ENCODE measurements at places on chromosomes 2 and 18. TPM values are rescaled to one million over a fixed set of nuclear protein-coding genes. Genes with fewer than 3 reads are reported as not detected.

- DNase-seq = no peak
Measured at GRCh38 chr18:79881695-79882094, 69.8 kb downstream of the SLC66A2 start.

GRCh38 chr2:96949701-96950350 is 36.6 kb downstream of the FAM178B start:
- no peak for DNase-seq

DNA sequence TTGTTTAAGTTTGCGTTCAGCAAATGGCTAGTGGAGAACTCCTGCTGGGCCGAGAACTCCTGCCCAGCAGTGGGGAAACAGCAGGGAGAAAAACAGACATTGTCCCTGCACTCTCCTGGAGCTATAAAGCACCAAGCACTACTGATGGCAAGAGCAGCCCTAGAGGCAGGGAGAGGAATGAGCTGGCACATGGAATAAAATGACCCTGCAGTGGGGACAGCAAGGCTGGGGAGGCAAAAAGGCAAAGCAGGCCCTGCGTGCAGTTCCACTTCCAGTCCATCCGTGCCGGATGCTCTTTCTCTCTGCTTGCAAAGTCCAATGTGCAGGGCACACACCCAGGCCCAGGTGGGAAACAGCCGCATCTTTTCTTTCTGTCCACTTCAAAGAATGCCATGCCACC is 415.5 kb downstream of the LRATD1 start:
- DNase-seq = no peak

GRCh38 chr2:37263839-37264238 is 32.4 kb downstream of the NDUFAF7 start:
- no peak for DNase-seq

DNA sequence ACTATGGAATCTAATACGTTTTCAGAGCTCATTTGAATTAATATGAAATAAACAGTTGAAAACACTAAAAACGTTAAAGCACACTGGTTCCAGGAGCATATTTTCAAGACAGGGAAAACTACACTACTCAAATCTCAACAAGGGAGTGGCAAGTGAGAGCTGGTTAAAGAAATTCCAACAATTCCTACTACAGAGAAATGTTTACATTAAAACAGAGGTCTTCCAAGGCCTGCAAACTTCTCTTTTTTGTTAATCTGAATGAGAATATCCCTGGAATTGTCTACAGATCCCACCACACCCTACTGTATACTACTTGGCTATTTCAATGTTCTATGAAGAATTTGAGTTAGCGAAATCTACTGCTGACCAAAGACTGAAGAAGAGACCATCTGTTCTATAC is 231.5 kb downstream of the ZEB2 start:
- DNase-seq = no peak

DNA sequence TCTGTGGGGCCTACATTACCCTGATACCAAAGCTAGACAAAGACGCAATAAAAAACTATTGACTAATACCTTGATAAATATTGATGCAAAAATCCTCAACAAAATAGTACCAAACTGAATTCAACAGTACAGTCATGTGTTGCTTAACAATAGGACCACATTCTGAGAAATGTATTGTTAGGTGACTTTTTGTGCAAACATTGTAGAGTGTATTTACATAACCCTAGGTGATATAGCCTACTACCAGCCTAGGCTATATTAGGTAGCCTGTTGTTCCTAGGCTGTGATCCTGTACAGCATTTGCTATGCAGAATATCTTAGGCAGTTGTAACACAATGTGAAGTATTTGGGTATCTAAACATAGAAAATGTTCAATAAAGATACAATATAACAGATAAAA is 36.7 kb downstream of the CCDC138 start:
- no peak for DNase-seq

DNA sequence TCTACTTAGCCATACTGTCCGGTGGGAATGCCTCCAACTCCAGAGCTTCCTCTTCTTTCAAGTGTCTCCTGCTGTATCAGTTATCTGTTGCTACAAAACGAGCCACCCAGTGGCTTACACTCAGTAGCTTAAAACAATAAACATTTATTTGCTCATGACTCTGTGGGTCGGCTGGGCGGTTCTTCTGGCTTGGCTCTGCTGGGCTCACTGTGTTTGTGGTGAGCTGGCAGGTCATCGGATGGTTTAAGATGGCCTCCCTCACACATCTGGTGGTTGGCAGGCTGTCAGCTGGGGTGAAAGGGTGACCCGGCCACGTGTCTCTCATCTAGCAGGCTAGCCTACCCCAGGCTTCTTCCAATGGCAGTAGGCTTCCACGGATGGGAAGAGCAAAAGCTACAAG is 122.4 kb upstream of the SLC1A4 start:
- DNase-seq = peak; percentile 62

DNA sequence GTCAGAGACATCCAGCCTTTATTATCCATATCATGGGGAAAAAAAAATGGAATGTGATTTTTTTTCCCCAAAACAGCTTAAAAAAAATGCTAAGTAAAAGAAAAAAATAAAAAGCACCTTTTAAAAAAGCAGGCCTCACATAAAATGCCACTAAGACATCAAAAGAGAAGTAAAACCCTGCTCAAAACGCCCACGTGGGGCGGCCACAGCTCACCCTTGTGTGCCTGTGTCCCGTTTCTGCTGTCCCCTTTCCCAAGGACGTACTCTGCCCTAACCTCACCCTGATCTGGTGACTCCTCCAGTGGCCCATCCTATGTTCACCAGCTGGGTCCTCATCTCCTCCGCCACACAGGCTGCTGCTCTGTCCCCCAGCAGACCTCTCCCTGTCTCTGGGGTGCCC is 125.4 kb downstream of the NEDD4L start:
- no peak for DNase-seq

- no peak for DNase-seq
Measured at GRCh38 chr2:60303680-60304079, 249.8 kb downstream of the BCL11A start.

- DNase-seq = no peak
Measured at GRCh38 chr2:19124135-19124534, 234.3 kb downstream of the OSR1 start.

GRCh38 chr18:58721566-58722239 is 50.4 kb downstream of the MALT1 start:
- no peak for DNase-seq

GRCh38 chr18:31574359-31574758 is 17.3 kb upstream of the TTR start:
- DNase-seq = no peak

GRCh38 chr2:81876624-81877023 is 1572.1 kb upstream of the LRRTM1 start:
- no peak for DNase-seq

DNA sequence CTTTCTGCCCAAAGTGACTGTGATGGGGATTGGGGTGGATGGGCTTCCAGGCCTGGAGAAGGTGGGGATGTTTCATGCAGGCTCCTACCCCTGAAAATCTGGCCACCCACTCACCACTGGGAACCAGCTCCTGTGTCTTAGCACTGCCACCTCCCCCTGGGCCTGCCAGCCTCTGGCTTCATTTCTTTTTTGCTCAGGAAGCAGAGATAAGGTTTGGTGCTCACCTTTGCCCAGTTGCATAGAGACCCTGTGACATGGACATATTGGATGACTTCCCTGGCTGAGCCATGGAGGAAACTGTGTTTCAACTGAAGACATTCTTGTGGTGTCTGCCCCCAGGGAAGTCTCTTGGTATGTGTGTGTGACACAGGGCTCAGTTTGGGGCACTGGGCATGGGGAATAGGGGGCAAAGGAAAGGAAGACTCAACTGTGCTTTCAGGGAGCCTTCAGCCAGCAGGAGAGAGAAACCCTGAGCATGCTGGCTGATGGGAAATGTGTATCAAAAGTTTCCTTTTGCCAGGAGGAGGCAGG is 16.7 kb downstream of the CTIF start:
- DNase-seq = no peak

- no peak for DNase-seq
Measured at GRCh38 chr18:31646332-31647126, 37.9 kb downstream of the B4GALT6 start.

DNA sequence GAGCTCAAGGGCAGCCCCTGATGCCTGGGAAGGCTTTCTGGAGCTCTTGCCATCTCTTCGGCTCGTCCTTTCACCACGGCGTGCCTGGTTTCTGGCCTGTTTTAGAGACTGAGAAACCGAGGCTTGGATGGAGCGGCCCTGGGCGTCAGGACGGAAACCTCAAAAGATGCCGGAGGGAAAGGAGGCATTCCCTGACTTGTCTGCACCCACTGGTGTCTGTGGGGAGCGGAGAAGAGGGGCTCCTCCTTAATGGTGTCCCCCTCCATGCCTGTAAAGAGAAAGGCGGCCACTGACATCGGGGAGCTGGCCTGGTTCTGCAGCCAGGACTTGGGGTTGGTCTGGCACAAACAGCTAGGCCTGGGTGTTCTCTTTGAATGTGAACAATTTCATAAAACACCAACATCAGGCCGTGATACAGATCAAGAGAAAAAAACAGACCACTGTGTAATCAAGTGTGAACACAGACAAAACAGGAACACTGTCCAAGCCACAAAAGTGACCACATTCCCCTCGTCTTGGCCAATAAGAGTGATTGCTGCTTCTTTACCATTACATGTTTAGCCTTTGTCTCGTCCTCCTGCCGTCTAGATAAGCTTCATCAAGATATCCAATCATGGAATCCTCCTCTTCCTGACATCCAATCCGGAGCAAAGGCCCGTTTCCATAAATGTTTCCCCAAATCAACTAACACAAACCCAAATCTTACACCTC is 633 bp upstream of the ILKAP start:
- DNase-seq = no peak

DNA sequence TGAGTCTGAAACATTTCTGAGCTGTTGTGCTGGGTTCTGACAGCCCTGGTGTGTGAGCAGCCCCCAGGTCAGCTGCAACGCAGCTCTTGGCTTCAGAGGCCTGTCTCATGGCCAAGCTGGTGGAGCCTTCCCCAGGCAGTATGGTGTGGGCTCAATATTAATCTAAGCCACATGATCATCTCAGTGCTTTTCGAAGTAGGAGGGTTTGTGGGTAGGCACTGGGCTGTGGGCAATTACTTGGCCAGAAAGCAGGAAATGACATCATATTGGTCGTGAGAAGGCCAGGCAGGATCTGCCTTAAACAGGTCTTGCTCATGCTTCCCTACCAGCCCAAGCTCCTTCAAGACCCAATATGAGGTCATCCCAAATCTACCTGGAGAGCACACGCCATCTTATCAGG is 26.9 kb downstream of the LOXHD1 start:
- DNase-seq = no peak

GRCh38 chr2:49289711-49290110 is 135.4 kb upstream of the FSHR start:
- no peak for DNase-seq

DNA sequence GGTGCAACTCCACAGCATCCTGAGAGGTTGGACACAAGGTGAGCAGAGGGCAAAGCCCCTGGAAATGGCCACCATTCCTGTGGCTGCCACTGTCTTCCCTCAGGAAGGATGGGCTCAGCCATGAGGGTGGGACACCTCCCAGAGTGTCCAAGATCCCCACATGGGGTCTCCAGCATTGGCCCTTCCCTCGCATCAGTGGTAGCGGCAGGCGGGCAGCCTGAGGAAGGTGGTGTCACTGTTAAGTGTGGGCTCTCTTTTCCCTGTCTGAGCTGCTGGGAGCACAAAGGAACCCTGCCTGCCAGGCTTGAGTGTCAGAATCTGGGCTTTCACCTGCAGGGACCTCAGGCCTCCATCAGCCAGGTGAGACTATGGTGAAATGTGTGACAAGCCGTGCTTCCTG is 47.6 kb downstream of the SP110 start:
- DNase-seq = no peak

The PLCD4 gene
- 0.26 TPM for total RNA-seq

The PRSS56 gene
- not detected for total RNA-seq

The FNDC4 gene
- 0.59 TPM for total RNA-seq

The MSTN gene
- 0.95 TPM for total RNA-seq

The FAM124B gene
- 7.3 TPM for total RNA-seq

The ONECUT2 gene
- not detected for total RNA-seq

The SIX2 gene
- 0.24 TPM for total RNA-seq

The PSMD14 gene
- total RNA-seq = 69.2 TPM

The MYO7B gene
- 0.26 TPM for total RNA-seq

The CCBE1 gene
- 1.5 TPM for total RNA-seq

The FTCDNL1 gene
- not detected for total RNA-seq
